Stimulated activated CD4-positive, alpha-beta T cell treated with anti-CD3 and anti-CD28 coated beads, Interleukin-1b, Interleukin-23, amount 100 ng/mL, for 48 hours (primary cell): ENCODE measurements at places on chromosomes 7 and 10.
A peak's percentile ranks its signal among the peaks of the same experiment; 100 is the strongest.

- DNase-seq = no peak
These were observed 78.3 kb downstream of the SH3PXD2A start for GRCh38 chr10:103776878-103777591.

DNA sequence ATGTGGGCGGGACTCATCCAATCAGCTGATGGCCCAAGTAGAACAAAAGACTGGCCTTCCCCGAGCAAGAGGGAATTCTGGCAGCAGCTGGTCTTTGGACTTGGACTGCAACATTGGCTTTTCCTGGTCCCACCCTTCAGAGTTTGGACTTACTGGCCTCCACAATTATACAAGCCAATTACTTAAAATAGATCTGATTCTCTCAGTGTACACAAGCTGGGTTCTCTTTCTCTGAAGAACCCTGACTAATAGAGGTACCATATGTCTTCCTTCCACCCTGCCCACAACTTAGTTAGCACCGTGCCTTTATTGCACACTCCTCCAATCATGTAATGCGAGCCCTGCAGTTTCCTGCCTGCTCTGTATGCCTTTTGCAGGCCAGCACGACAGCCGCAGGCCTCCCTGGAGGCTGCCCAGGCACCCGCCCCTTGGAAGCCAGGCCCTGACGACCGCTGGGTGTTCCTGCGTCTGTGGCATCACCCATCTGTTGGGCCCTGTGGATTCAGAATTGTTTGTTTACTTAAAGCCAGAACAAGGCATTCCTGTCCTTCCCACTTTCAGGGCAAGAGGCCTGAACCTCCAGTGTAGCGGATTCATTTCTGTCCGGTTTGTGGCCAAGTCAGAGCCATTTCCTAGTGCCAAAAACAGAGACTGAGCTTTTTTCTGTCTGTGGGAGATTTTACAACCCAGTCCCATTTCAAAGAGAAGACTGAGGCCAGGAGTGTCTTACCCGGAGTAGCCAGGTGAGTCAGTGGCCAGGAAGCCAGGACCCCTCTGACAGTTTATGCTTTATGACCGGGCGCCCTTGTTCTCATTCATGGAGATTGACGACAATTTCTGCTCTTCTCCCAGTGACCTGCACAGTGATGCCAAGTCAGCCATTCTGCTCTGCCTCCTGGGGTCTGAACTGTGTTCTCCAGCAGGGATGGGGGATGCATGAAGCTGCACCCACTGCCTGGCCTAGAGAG, 968 bp upstream of the INMT start:
- DNase-seq = no peak

- no peak for DNase-seq
These were observed 17.1 kb downstream of the ENTPD7 start for GRCh38 chr10:99676426-99676825.

- DNase-seq = no peak
These were observed 208.6 kb downstream of the PTPRN2 start for GRCh38 chr7:158378978-158379377.

- DNase-seq = no peak
These were observed 83.1 kb upstream of the IGFBP3 start for GRCh38 chr7:46003896-46004875.

DNA sequence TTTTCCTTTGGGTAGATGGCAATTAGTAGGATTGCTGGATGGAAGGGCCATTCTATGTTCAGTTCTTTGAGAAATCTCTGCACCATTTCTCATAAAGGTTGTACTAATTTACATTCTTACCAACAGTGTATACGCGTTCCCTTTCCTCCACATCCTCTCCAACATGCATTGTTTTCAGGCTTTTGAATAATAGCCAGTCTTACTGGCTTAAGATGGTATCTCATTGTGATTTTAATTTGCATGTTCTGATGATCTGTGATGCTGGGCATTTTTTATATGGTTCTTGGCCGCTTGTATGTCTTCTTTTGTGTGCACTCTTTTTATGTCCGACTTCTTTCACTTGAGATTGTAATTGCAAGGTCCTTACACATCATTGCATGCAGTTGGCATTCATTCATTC, 11.7 kb downstream of the CLIP2 start:
- DNase-seq = no peak

- no peak for DNase-seq
These were observed 971 bp downstream of the AEBP1 start for GRCh38 chr7:44104860-44105771.

GRCh38 chr7:91137788-91138368, 126.4 kb upstream of the FZD1 start:
- no peak for DNase-seq

DNA sequence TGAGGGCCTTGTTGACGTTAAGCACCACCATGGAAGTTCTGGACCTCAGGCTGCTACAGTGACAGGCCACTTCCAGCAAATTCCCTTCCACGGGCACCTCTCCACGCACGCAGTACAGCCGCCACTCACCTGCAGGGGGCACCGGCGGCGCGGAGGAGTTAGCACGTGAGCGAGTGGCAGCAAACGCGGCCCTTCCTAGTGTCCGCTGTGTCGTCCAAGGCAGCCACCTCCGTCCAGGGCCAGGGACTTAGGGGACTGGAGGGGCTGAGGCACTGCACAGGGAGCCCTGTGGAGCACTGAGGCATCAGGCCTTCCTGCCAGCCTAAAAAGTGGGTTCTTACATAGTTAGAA, 164.4 kb downstream of the SVIL start:
- DNase-seq = no peak

DNA sequence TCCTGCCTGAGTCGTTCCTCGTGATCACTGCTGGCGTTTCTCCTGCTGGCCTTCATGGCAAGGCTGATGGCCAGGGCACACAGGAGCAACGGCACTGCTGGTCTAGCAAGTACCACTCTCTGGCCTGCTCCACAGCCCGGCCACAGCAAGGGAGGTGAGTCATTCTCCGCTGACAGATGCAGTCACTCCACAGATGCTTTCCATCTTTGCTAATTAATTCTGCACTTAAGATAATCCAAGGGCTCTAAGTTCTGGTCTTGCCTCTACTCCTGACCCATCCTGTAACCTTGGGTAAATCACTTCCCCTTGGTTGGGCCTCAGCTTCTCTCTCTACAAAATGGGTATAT, 244.4 kb downstream of the RPS24 start:
- no peak for DNase-seq

GRCh38 chr7:95213809-95214492, 110.4 kb downstream of the PON1 start:
- DNase-seq = no peak

GRCh38 chr10:104521901-104522694, 119.0 kb upstream of the SORCS3 start:
- DNase-seq = no peak

DNA sequence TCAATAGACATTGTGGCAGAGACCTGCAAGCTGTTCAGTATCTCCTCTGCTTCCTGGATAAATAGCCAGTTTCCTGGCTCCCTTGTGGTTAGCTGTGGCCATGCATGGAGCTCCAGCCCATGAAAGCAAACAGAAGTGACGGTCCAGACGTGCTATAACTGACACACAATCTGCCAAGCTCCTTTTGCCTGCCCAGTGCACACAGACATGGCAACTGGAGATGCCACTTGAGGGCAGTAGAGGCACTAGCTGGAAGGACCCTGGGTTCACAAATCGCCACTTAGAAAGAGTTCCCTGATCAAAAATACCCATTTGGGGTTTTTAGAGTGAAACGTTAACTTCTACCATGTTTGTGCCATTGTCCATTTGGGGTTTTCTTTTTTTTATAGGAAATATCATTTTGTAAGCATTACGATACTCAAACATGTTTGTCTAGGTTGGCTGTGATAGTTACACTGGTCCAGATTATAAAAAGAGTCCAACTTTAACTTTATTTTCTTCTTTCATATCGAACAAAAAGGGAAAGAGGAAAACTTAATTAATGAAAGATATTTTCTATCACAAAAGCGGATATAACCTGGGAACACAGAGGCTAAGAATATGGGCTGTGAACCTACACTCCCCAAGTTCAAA, 31.3 kb downstream of the KIN start:
- DNase-seq = peak; percentile 16

GRCh38 chr7:2734751-2735571, 47.0 kb downstream of the AMZ1 start:
- no peak for DNase-seq

- no peak for DNase-seq
These were observed 31.6 kb upstream of the PRSS37 start for GRCh38 chr7:141872931-141873330.

DNA sequence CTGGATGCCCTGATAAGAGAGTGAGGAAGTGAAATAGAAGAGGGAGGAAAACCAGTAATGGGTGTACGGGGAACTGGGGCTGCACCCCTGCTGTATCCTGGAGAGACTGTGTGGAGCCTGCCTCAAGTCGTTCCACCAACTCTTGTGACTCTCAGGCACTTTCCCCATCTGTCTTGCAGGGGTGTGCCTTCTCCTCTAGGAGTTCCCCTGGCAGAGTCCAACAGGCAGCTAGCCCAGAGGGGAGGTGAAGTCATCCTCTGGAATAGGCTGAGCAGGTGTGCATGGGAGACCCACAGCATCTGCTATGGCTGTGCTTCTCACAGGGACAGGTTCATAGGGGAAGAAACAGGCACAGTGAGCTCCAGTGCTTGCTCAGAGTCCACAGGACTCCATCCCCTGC, 46.8 kb downstream of the WIPF3 start:
- DNase-seq = no peak

- DNase-seq = no peak
These were observed 35.0 kb upstream of the PDCD4 start for GRCh38 chr10:110836706-110837105.
